ENCODE measurements at places on chromosomes 3 and 15. TPM values are rescaled to one million over a fixed set of nuclear protein-coding genes. Genes with fewer than 3 reads are reported as not detected.

DNA sequence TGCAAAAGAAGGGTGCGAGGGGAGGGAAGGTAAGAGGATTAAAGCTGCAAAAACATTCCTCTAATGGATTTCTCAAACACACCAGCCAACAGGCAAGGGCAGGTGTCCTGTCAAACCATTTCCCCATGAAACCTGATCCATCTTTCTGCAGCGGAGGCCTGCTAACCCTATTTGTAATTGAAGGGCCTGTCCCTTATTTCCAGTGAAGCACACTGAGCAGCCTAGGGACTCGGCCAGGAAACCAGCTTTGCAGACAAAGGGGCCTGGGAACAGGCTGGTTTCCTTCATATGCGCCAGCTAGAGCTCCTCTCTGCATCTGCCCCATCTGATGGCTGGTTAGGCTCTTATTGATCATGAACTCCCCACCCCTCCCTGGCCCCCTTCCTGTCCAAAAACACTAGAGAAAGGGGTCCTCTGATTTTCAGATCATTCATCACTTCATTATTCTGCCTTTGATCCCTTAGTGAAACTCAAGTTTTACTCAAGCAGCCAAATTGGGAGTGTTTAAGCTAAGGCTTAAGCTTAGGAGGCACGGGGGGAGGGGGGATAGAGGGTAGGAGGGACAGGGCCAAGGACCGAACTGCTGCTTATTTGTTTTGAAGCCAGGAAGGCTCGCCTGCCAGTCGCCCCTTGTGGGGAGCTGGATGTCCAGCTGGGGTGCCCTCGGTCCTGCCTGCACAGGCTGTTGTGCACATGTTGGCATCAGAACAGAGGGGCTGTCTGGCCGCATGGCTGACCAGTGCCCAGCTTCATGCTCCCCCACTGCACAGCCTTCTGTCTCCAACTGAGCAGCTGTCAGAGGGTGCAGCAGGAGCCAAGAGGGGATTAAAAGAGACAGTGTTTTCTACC lies 53.1 kb downstream of the BOC start:
- DNase-seq = no peak

- peak; percentile 80 for DNase-seq
These were observed 11.6 kb upstream of the DPH6 start for GRCh38 chr15:35557544-35557943.

Gene SCN11A
- not detected for total RNA-seq

- DNase-seq = peak; percentile 0
These were observed 482.6 kb downstream of the PLOD2 start for GRCh38 chr3:145678401-145678800.

Gene STRIT1
- not detected for total RNA-seq

GRCh38 chr15:42503825-42504224 lies 8.4 kb downstream of the SNAP23 start:
- DNase-seq = no peak

DNA sequence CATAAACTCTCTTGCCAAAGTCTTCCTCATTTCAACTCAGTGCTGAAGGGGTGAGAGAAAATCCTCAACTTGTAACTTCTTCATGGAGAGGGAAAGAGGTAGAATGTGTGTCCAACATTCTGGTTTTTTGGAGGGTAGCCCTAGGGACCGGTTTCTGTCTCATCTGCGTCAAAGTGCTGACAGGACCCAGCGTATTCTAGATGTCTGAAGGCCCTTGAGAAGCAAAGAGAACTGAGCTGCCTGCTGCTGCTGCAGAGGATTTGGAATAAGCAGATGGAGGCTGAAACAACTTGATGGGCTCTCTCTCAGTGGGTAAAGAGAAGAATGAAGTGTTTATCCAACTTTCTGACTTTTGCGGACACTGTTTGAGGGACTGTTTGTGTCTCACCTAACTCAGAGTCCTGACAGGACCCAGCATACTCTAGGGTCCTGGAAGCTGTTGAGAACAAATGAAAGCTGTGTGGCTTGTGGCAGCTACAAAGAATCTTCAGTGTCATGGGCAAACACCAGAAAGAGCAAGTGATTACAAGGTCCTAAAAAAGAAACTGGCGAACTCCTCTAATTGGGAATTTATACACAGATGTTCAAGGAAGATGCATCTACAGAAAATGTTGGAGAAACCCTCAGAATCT lies 174.4 kb downstream of the SI start:
- no peak for DNase-seq

- no peak for DNase-seq
These were observed 169.6 kb downstream of the B3GALNT1 start for GRCh38 chr3:160935413-160936095.

DNA sequence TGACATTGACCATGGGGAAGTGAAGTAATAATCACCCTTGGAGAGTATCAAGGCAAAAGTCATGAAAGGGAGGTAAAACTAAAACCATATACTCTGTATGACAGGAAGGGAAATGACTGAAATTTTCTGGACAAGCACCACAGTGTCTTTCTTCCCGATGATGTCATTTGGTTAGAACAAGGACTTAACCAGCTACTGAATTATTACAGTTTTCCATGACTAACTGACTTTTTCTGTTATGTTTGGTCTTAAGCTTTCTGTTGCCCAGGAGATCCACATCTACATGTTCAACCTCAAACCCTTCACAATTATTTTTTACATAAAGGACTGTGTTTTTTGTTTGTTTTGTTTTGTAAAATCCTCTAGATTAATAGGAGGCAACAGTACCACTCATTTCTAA lies 191.9 kb upstream of the IL12A start:
- peak; percentile 62 for DNase-seq

Data from A172 (cell line).